ENCODE measurements at places on chromosomes 5 and 9. TPM values are rescaled to one million over a fixed set of nuclear protein-coding genes. Genes with fewer than 3 reads are reported as not detected.

- no peak overlapping the region for H3K27ac ChIP-seq
- no peaks in the 10 kb centered on the region for H3K27me3 ChIP-seq
- H3K36me3 ChIP-seq, result peaks cover 43% of the 10 kb centered on the region
- no peak for DNase-seq
These were observed 2.1 kb downstream of the FBXW2 start for GRCh38 chr9:120791161-120791560.

Gene DRD1
- total RNA-seq, result not detected

DNA sequence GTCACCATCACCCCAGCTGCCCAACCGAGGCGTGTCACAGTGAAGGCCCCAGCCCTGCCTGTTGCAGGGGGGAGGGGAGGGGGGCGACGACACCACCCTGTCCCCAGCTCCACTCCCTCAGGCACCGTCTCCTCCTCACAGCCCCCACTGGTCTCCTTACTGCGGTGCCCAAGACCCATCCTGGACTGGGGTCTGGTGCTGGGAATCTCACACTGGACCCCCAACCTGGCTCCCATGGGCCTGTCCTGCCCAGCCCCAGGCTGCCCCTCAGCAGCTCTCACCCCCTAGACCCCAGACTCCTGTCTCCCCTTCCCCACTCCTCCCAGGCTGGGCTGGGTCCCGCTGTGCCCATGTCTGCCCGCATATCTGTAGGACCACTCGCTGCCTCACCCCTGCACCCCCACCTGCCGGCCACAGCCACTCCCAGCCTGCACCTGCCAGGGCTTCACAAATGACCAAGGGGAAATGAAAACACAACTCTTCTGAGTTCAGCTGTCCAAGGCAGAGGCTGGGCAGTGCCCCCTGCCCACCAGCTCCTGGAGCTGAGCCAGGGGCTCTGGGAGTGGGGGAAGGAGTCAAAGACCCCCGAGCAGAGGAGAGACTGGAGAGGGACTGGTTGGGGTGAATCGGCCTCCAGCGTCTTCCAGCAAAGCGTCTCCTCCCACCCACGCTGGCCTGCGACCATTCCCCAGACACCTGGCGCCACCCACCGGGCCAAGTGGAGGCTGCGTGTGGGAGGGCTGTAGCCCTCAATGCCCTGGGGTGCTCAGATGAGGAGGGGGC, 32.6 kb upstream of the EGFL7 start:
- H3K27me3 ChIP-seq, result peaks cover 20% of the 10 kb centered on the region
- no peak overlapping the region for H3K4me3 ChIP-seq
- H3K36me3 ChIP-seq, result no peaks in the 10 kb centered on the region
- peak; percentile 54 for DNase-seq
- H3K4me1 ChIP-seq, result peaks cover 4% of the 10 kb centered on the region
- H3K27ac ChIP-seq, result no peak overlapping the region

Gene GAS1
- not detected for total RNA-seq

DNA sequence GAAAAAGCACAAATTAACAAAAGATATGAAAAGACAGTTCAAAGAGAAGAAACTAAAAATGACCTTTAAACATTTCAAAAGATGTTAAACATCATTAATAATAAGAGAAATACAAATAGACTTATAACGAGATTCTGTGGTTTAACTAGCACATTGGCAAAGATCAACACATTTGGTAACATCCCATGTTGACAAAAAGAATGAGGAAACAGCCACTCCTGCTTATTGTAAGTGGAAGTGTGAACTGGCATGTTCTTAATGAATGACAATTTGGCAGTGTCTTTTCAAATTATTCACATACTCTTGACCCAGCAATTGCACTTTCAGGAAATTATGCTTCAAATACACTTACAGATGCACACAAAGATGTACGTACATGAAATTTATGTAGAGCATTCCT, 176.3 kb downstream of the TLE1 start:
- no peak for DNase-seq
- peaks cover 9% of the 10 kb centered on the region for H3K27me3 ChIP-seq
- peaks cover 3% of the 10 kb centered on the region for H3K4me1 ChIP-seq
- H3K36me3 ChIP-seq, result no peaks in the 10 kb centered on the region
- H3K4me3 ChIP-seq, result no peak overlapping the region

DNA sequence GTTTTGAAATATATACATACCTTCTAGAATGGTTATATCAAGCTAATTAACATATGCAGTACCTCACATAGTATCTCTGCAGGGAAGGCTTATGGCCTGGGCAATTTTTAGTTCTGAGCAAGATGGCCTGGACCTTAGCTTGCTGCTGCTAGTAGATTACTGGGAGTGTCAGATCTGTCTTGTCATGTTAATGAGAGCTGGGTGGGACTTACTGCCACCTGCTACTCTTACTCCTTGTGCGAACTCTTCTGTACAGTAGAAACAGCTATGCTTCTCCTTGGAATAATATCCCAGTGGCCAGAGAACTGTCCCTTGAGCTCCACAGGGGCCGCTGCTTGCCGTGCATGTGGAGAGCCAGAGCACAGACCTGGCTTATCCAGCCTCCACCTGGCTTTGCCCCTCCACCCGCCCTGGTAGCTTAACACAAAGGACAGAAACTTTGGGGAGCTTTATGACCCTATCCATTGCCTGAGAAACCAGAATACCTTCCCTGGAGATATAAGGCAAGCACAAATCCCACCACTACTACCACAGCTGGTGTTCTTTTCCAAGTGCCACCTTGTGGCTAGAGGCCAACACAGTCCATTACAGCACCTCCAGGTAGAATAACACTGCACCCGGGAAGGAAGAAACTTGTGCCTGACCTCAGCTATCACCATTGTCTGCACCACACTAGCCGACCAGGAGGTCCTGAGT, 74.4 kb upstream of the RUSC2 start:
- no peak overlapping the region for H3K4me3 ChIP-seq
- no peak overlapping the region for H3K27ac ChIP-seq
- no peak for DNase-seq
- no peaks in the 10 kb centered on the region for H3K4me1 ChIP-seq

Gene NMRK1
- 6.5 TPM for total RNA-seq

GRCh38 chr5:7856855-7857254, 5.9 kb upstream of the CFAP90 start:
- H3K4me1 ChIP-seq, result peaks cover 7% of the 10 kb centered on the region
- H3K27me3 ChIP-seq, result peaks cover 3% of the 10 kb centered on the region
- H3K4me3 ChIP-seq, result no peak overlapping the region
- no peak for DNase-seq
- H3K27ac ChIP-seq, result no peak overlapping the region

GRCh38 chr5:163185315-163185714, 252.1 kb upstream of the CCNG1 start:
- DNase-seq, result no peak
- no peaks in the 10 kb centered on the region for H3K4me1 ChIP-seq
- no peak overlapping the region for H3K27ac ChIP-seq
- H3K36me3 ChIP-seq, result no peaks in the 10 kb centered on the region
- no peaks in the 10 kb centered on the region for H3K27me3 ChIP-seq

Gene NPR3
- not detected for total RNA-seq

Gene SLC4A9
- total RNA-seq, result not detected

DNA sequence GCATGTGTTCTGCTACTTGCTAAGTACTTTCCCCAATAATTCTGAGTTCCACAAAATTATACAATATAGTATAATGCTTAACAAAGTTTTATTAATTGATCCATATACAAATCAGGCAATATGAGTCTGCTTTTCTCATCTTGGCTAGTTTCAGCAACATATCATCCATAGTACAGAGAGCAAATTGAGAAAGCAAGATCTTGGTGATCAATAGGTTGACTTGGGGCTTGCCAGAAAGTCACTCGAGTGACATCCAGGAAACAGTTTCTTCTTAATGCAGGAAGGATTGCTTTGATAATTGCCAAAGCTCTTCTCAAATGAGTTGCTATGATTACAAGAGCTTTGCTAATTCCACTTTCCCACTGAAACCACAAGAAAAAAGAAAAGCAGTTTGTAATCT, 533.6 kb upstream of the NMUR2 start:
- no peak overlapping the region for H3K27ac ChIP-seq
- H3K4me3 ChIP-seq, result no peak overlapping the region
- no peaks in the 10 kb centered on the region for H3K4me1 ChIP-seq
- no peak for DNase-seq

DNA sequence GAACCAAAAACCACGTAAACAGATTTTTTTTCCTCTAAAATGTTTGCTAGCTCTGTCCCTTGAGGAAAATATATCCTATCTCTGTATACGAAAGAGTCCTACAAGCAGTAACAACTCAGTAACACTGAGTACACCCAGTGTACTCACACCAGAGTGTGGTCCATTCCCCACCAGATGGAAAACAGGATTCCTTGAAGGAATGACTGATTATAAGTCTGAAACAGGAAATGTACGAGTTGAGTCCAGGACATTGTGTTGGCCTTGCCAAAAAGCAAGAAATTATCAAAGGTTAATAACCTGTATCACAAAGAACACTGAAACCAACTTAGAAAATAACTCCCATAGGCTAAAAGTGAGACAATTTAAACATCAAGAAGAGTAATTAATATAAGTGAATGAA, 20.4 kb downstream of the GOLPH3 start:
- no peak for DNase-seq
- H3K27me3 ChIP-seq, result no peaks in the 10 kb centered on the region
- peaks cover 19% of the 10 kb centered on the region for H3K36me3 ChIP-seq
- peaks cover 51% of the 10 kb centered on the region for H3K4me1 ChIP-seq
- H3K27ac ChIP-seq, result no peak overlapping the region

- no peaks in the 10 kb centered on the region for H3K36me3 ChIP-seq
- H3K4me3 ChIP-seq, result no peak overlapping the region
- H3K27me3 ChIP-seq, result peaks cover 12% of the 10 kb centered on the region
- no peak overlapping the region for H3K27ac ChIP-seq
These were observed 113.7 kb downstream of the FGF18 start for GRCh38 chr5:171533153-171533552.

- H3K27ac ChIP-seq, result no peak overlapping the region
- H3K4me3 ChIP-seq, result peak overlapping the region; percentile 80
- peaks cover 43% of the 10 kb centered on the region for H3K27me3 ChIP-seq
These were observed 1.0 kb upstream of the F2R start for GRCh38 chr5:76714751-76715485.

DNA sequence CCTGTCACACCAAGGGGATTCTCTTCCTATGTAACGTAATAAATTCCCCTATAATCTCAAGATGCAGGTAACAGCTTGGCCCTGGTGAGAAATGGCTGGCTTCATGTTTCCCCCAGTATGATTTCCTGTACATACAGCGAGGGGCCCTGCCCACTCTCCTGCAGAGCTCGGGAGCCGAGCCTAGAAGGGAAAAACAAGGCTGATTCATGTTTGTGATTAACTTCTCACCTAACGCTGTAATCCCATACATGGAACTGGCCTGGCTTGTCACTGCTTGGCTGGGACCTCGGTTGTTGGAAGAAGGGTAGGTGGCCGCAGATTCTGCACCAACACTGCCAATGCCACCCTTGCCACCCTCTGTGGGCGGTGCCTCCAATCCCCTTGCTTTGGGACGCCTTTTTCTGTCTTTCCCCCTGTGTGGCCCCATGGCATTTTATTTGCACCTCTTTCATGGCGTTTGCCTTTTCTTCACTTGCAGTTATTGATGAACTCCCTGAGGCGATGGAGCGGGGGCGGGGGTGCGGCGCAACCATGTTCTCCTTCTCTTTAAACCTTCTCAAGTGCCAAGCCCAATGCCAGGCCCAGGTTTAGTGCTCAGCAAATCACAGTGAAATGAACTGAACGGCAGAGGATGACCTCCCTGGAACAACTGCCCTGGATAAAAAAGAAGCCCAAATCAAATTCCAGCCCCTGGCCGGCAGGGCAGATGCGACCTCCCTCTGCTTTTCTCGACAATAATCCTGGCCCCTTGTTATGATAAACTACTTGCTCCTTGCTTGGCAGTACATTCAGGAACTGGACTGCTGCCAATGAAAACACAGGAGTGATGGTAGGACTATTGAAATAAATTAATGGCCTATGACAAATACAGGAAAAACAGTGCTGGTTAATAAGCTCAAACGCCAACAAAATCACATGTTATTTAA, 108.1 kb downstream of the TMEM174 start:
- H3K36me3 ChIP-seq, result no peaks in the 10 kb centered on the region
- H3K4me1 ChIP-seq, result no peaks in the 10 kb centered on the region
- peaks cover 35% of the 10 kb centered on the region for H3K27me3 ChIP-seq
- H3K27ac ChIP-seq, result no peak overlapping the region

DNA sequence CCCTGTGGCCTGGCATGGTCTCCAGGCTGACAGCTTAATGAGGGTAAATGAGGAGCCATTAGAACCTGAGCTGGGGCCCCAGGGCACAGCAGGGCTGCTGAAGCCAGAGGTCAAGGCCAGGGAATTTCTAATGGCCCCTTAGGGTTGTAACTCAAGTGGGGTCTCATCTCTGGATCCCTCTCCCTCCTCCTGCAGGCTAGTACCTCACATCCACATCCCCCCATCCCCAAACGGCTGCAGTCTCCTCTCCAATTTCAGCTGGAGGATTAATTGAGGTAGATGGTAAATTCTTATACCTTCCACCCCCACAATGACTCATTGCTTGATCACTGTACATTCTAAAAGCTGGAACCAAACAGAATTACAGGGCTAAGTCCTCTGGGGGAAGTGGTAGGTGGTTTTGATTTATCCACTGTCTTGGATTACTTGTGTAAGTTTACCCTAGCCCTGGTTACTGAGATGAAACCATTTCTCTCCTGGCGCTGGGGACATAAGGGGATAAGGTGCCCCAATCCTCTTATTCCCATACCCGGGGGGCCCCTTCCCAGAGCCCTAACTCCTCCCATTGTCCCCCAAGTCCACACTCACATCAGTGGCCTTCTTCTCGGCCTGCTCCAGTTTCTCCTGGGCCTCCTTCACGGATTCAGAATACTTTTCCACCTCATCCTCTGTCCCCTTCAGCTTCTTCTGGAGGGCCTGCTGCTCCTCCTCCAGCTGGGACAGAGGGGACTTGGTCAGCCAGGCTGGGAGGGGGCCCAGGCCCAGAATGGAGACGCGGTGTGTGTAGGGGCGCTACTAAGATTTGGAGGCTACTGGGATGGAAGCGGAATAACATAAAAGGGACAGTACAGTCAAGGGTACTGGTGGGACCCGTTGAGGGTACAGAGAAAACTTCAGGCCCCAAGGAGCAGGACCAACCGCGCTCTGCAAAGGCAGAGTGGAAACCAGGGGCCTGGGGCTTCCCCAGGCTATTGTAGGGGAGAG, 875 bp downstream of the TPM2 start:
- DNase-seq, result no peak
- peak overlapping the region; percentile 67 for H3K4me3 ChIP-seq
- peaks cover 2% of the 10 kb centered on the region for H3K36me3 ChIP-seq
- H3K27me3 ChIP-seq, result no peaks in the 10 kb centered on the region
- H3K27ac ChIP-seq, result no peak overlapping the region
- peaks cover 12% of the 10 kb centered on the region for H3K4me1 ChIP-seq
